ENCODE measurements at places on chromosomes 12 and 14.

GRCh38 chr14:32329690-32330285 is 690 bp downstream of the AKAP6 start:
- DNase-seq, result no peak

DNA sequence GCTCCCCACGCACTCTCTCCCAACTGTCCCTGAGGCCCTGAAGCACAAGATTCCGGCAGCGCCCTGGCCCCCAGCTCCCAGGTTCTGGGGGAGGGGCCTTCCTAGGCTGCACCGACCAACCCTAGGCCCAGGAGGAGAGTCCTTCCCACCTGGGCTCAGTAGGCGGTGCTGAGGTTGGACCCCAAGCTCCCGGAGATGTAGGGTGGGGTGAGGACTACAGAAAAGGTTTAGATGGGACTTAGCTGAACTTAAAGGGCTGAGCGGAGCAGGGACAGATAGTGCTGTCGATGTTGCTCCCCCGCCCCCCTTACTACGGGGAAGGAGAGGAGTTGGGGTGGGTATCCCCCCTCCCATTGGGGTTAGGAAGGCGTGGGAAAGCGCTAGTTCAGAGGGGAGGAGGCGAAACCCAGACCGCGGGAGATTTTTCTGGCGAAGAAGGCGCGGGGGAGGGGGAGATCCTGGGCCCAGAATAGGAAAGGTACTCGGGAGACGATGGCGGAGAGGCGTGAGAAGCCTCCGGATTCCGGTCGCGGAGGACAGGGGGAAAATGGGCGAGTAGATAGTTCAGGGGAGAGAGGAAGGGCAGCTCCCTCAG is 4.2 kb upstream of the BAZ2A start:
- peak; percentile 48 for DNase-seq

DNA sequence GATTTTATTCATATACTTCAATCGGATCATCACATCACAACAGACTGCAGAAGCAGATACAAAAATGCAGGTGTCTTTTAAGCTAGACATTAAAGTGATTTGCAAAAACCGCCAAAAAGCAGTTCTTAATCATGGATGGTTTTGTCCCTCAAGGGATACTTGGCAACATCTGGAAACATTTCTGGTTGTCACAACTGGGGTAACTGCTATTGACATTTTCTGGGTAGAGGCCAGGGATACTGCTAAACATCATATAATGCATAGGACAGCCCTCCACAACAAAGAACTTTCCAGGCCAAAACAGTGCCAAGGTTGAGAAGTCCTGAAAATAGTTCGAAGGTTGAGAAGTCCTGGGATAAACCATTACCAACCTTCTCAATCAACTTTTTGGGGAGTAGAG is 101.8 kb upstream of the BBS10 start:
- no peak for DNase-seq

DNA sequence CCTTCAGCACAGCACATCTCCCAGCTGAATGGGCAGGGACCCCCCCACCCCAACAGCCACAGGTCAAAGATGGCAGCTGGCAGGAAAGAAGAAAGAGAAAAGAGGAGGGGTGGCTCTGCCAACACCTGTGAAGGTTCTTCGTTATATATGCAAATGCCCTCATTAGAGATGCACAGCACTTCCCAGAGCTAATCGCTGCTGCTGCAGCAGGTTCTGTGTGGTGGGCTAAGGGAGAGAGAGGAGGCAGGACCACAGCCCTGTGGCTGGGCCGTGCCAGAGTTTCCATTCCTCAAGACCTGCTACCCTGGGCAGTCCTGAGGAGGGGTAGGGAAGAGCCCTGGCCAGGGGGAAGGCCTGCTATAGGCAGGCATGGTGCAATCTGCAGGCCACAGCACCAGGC is 28.7 kb downstream of the SMUG1 start:
- no peak for DNase-seq

All from NCI-H1048 (cell line).